Posterior vena cava (tissue), 2 donors: ENCODE measurements at places on chromosomes 5 and 9.

GRCh38 chr9:5382479-5382878 is 42.8 kb upstream of the RLN1 start:
- no peak for DNase-seq

DNA sequence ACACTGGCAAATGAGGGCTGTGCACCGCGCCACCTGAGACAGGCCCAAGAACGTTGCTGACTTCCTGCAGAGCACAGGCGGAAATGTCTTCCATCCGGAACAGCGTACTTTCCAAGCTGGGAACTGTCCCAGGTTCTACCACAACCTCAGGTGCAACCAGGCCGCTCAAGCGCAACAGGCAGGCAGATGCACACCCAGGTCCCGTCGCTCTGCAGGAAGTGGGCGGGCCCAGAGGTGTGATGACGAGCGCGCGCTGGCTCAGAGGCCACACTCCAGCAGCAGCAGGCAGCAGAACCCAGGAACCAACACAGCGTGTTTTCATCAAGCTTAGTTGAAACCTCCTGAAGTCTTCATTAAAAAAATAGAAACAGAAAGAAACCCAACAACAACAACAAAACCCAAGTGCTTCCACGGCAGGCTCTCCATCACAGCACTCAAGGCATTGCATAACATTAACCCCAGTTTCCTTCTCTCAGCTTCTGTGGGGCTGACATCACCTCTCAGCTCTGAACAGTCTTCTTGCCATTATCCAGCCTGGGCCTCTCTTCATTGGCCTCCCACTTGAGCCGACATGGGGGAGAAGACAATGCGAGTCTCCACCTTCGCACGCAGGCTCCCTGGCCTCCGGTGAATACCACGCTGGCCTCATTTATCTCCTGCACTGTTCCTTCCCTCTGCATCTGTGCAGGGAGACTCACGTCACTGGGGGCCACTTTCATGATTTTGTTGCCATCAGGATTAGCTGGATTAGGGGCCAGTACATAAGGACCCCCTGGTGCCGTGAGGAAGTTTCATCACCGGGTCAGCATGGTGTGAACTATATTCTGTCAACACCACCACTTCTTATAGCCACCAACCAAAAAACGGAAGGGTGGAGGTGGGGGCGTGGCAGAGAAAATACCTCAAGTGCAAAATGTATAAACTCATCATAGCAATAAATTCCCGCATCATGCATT is 22.1 kb downstream of the PTCH1 start:
- no peak for DNase-seq

DNA sequence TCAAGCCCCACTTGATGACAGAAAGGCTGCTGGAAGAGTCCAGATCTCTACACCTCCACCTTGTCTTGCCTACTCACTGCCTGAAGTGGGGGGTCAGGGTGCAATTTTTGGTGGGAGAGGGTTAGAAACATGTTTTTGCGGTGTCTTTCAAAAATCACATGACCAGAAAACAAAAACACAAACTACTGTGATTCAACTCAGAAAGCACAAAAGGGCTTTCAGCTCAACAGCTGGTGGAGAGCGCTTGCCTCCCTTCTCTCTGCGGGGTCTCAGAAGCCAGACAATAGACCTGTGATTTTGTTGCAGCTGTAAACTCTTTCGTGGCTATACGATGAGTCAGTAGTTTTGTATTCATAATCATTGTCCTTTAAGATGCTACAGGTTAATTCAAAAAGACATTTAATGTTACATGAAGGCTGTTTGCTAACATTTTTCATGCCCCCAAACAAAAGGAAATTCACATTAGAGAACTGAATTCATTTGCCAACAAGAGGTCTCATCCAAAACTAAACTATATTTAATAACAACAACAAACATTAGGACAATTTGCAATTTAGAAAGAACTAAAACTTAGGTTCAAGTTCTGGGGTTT is 172.6 kb upstream of the RAI14 start:
- no peak for DNase-seq

DNA sequence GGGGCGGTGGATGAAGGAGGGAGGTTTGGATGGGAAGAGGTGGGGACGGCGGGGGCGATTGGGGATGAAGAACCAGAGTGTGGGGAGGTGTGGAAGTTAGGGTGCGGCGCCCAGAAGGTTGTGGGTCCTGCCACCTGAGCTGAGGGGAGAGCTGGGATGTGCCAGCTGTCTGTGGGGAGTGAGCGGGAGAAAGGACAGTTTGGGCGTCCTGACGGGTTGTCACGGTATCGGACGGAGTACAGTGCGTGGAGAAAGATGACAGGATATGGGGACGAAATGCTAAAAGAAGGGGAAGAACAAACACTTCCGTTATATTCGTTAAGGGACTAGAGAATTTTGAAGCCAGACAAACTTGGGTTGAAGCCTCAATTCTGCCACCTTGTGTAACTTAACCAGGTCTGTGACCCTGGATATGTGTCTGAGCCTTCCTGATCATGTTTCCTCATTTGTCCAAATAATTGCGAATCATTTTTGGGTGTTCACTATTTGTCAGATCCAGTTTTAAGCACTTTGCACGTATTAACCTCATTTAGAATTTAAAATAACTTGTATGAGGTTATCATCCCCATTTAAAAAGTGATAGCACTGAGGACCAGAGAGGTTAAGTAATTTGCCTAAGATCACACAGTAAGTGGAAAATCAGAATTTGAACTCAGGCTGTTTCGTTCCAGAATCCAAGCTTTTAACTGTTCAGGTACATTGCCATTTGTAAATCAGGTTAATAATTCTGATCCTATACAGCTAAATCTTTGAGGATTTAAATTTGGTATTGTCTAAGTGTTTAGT is 689 bp downstream of the CNTRL start:
- no peak for DNase-seq

GRCh38 chr9:79829566-79830302 is 258.0 kb downstream of the TLE4 start:
- DNase-seq: no peak

GRCh38 chr9:97470076-97470475 is 31.4 kb upstream of the TMOD1 start:
- no peak for DNase-seq

DNA sequence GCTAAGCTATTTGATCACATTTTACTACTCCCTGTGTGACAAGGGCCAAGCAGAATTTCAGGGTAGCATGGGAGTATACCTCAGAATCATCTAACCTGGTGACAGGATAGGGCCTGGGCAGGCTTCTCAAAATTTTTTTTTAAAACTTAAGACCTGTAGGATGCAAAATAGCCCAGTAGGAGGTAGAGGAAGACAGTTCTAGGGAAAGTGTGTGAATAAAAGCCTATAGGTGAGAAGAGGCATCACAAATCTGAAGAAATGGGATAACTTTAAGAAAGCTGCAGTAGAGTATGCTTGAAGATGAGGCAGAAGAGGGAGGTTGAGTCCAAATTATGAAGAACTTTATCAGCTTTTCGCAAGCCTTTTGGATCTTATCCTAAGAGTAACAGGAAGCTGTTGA is 32.3 kb downstream of the CNTRL start:
- DNase-seq: no peak

DNA sequence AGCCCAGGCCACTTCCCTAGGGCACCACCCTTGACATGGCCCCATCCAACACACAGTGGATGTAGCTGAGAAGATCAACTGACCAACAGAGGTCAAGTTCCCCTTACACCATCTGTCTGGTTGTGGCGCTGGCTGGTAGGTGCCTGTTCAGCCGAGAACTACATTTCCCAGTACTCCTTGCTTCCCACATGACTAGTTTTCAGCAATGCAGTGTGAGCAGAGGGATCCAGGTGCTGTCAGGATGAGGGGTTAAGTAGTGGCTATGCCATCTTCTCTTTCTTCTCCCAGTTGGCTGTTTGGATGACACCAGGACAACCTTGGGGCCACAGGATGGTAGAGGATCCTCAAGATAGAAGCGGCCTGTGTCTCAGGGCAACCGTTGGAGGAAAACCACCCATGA is 48.6 kb upstream of the SH3PXD2B start:
- DNase-seq: peak; percentile 40

DNA sequence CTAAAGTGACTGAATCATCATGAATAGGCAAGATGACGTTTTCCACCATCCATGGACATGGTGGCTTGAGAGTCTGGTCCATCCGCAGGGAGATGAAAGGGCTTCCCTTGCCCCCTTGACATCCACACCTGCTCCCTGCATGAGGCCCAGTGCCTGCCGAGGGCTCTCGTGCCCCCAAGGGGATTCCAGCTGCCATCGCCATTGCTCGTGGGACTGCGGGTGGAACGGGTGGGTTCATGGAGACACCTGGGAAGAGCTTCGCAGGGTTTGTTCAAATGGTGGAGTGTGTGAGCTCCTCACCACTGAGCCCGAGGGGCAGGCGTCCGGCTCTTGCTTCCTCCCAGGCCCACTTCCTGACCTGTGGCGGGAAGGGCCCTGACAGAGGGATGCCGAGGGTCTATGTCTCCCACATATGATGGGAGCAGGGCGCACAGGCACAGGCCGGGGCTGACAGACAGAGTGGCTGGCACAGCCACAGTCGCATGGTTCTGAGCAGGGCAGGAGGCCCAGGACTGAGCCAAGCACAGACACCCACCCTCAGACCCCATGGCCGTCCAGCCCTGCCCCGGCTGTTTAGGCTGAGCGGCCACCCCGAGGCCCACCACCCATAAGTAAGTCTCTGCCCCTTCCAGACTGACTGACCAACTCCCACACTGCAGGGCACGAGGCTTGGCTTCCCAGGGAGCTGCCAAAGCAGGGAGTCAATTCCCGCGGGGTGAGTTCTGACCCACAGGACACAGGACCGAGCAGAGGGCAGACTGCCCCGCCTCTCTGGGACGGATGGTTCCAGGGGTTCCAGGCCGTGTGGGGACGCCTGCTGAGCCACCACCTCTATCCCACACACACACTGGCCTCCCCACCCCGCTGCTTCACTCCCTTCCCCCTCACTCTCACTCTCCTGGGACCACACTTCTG is 70.0 kb upstream of the PPP1R26 start:
- peak; percentile 72 for DNase-seq

DNA sequence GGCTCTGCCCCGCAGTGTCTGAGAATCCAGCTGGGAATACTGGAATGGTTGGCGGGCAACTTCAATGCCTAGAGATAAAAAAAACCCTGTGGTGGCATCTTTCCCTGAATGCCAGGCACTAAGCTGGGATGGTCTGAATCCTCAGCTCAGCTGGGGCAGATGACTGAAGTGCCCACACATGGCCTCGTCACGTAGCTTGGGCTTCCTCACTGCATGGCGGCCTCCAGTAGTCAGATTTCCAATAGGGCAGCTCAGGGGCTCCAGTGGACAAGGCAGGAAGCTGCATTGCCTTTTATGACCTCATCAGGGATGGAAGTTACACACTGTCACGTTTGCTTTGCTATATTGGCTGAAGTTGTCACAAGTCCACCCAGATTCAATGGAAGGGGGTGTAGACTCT is 24.3 kb upstream of the FUBP3 start:
- DNase-seq: no peak

DNA sequence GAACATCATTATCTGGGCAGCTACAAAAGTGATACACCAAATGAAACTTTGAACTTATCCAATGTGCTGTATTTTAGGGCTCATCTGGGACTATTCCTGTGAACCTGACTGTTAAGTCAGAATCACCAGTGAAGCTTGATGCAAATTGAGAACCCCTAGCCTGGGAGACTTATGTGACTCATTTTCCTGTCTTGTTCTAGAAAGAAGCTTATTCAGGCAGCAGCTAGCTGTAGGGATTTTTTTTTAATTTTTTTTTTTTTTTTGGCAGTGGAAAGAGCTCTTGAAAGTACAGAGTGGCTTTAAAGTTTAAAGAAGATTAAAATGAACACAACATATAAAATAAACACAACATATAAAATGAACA is 81.1 kb upstream of the TNFAIP8 start:
- no peak for DNase-seq

GRCh38 chr5:172064766-172065165 is 58.3 kb upstream of the FBXW11 start:
- no peak for DNase-seq

- DNase-seq: no peak
Measured at GRCh38 chr5:111532886-111533582, 20.7 kb upstream of the STARD4 start.

GRCh38 chr9:78811622-78812276 is 514.8 kb downstream of the PSAT1 start:
- no peak for DNase-seq

- no peak for DNase-seq
Measured at GRCh38 chr9:125767349-125767748, 20.2 kb downstream of the PBX3 start.

- no peak for DNase-seq
Measured at GRCh38 chr9:88544245-88544644, 9.3 kb downstream of the NXNL2 start.

DNA sequence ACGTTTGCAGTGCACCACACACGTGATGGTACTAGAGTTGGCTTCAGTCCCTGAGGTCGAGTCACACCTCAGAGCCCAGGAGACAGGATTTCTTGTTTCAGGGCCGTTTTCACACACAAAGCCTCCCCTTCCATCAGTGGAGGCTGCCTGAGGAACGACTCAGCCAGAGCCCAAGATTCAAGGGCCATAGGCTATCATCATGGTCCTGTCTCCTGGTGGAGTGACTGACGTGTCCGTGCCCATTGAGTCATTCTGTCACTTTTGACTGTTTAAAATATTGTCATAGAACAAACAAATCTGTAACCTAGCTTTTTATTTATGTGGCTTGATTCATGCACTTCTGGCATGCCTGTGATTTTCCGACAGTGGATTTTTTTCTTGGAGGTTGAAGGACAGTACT is 28.3 kb downstream of the CAMK2A start:
- no peak for DNase-seq

- DNase-seq: no peak
Measured at GRCh38 chr5:111735583-111736270, 21.3 kb downstream of the NREP start.

- DNase-seq: no peak
Measured at GRCh38 chr9:83307066-83307724, 231.0 kb downstream of the FRMD3 start.

DNA sequence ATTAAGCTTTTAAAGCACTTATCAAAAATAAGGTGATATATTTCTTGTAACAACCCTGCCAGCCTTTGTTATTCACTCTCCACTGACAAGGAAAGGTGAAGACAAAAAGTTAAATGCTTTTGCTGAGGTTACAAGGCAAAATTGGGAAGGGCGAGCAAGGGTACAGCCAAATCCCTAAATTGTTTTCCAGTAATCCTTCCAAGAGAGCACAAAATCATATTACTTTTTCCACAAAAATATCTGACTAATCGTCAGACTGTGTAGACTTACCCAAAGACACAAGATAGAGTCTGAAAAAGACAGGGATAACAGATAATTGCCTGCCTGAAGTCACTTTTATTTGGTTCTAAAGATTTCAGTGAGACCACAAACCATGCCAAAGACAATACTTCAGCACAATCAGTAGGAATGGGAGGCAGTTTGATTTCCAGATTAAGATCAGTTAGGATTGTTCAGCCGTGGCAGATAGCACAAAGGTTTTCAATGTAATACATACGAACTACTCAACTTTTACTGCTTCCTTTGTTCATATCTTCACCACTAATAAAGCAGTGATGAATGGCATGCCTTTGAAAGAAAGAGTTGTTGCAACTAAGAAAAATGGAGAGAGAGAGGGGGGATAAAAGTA is 383.8 kb upstream of the TUSC1 start:
- DNase-seq: no peak

- DNase-seq: no peak
Measured at GRCh38 chr5:60024104-60024503, 130.6 kb upstream of the PDE4D start.
